Stimulated activated CD8-positive, alpha-beta memory T cell treated with anti-CD3 and anti-CD28 coated beads, Interleukin-4, amount 100 ng/mL, for 4 hours (primary cell): ENCODE measurements at places on chromosomes 2 and 18.
A peak's percentile ranks its signal among the peaks of the same experiment; 100 is the strongest.

DNA sequence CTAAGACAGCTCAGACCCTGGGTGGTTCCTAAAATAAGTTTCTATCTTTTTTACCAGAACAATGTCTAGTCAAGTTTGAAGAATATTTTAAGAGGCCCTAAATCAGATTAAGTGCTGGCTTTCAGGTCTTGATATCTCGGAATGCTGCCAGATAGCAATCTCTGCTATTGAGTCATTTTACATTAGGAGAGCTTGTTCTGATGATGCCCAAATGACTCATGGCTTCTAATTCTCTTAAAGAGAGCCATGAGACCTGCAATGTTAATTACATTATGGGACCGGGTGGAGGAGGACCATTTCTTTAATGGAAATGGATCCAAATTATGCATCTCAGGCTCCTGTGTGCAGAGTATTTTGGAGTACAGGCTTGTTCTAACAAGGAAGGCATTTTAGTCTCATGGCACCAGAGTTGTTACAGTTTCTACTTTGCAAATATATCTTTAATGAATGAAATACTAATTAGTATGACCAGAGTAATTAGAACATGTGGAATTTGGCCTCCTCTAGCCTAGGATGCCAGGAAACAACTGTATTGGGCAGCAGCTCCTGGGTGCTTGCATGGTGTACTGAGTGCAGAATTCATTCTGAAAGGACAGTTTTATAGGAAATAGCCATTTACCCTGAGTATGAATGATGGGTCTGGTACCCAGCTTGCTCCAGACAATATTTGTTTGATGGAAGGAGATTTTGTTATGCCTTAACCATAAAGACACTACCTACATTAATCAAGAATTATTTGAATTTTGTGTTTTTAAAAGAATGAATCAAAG, 94.0 kb upstream of the SULT1C3 start:
- DNase-seq, result no peak

DNA sequence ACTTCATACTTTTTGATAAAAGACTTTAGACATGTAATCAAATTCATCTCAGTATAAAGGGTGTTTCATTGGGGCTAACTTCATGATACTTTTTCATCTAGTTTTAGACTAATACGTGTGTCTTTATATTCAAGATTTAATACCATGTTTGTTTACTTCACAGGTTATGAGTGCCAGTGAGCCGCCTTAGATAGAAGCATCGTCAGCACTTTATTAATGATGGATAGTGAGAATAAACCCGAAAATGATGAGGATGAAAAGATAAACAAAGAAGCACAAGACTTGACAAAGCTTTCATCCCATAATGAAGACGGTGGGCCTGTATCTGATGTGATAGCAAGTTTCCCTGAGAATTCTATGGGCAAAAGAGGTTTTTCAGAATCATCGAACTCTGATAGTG, 33.1 kb downstream of the ZNF407 start:
- DNase-seq, result no peak

DNA sequence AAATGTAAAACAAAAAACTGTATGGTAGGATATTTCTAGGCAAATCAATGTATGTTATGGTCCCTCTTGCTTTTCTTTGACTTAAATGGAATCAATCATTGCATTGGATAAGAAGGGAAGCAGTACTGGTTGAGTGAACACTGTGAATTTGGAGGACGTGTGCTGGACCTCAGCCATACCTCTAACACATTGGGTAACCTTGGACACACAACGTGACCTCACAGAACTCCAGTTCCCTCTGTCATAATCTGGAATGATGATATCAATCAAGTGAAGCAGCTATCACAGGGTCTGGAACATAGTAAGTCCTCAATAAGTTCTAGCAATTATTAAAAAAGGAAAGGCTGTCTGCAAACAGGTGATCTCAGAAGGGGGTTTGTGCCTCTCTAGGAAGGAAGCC, 474.9 kb upstream of the TCF4 start:
- no peak for DNase-seq

- DNase-seq, result no peak
These were observed 544.8 kb downstream of the ARHGAP15 start for GRCh38 chr2:143674051-143674450.

DNA sequence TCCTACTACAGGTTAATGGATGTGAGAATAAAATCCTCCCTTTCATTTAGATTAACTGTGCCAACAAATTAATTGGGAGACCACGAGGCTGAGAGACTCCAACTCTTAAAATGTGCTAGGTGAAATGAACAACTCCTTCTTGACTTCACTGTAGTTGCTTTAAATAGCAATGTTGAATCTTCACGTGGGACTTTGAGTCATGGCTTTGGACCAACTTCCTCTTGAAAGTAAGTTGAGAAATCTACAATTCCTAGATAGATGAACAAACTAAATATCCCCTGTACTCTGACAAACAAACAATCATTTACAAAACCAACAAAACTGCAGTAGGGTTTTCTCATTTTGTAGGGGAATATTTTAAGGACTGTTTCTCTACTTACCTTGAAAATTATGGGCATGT, 291.9 kb upstream of the SPRED2 start:
- no peak for DNase-seq

DNA sequence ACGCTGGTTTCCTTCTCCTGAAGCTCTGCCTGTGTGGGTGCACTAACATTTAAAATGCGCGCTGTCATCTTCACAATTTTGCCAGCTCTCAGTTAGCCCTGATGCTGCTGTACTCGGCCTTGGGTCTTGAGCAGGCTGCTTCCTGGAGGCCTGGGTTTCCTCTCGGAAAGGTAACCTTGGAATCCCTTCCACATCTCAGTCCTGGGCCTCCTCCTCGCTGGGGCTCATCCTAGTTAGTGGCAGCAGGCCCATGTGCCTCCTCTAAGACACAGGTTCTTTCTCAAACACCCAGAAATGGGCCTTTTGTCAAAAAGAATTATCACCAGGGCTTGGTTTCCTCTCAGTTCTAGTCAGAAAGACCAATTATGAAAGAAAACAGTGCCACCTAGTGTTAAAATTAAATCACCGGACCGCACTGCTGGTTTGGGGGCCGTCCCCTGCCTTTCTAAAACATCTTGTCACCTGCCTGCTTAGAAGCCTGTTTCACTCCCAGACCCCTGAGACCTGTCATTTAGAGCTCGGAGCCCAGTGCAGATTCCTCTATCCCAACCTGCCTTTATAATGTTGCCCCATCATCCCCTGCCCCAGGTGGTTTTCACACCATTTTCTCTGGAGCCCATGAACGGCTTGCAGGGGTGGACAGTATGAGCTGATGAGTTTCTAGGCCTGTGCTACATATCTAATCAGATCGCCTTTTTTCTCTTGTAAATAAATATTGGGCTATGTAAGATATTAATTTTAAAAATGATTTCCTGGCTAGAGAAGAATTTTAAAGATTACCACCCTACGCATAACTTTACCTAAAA, 42.4 kb downstream of the HK2 start:
- peak; percentile 3 for DNase-seq

- no peak for DNase-seq
These were observed 35.4 kb upstream of the HNMT start for GRCh38 chr2:137928547-137929518.

- no peak for DNase-seq
These were observed 40.6 kb downstream of the ACTR3 start for GRCh38 chr2:113930448-113930847.

DNA sequence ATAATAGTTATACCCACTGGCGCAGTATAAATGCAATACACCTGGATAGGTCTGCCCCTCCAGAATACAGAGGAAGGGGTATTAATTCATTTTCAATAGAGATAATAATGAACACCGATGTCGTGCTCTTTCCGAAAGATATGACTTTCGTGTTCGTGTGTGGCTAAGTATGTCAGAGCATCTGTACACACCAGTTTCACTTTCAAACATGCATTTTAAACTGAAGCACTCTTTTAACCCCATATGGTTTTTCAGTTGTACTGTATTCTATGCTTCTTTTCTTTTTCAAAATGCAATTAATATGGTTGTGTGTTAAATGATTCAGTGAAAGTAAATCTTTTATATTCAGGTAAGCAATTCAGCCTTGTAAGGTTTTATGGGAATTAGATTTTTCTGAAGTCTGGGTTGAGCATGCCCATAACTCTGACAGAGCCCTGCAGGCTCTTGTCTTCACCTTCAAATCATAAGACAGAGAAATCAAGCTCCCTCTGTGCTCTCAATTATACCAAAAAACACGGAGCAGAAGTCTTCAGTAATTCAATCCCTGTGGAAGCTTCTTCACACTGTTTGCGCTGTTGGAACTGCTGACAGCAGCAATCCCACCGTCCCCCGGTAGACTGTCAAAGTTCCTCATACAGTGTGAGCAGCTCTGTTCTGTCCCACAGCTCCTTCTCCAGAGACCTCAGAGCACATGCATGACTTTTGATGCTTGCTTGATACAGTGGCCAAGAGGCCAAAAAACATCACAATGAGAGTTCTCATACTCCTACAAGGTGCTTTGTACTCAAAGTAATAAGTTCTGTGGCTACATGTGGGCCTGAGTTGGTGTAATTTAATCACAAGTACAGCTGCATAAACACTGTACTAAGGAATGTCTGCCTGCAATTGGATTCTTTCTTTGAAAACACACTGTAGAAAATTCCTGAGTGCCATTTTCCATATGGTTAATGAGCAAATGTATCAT, 186.8 kb downstream of the ZNF521 start:
- no peak for DNase-seq

GRCh38 chr18:59220164-59220783, 316 bp downstream of the GRP start:
- no peak for DNase-seq
